Stimulated activated CD4-positive, alpha-beta T cell treated with anti-CD3 and anti-CD28 coated beads, Interleukin-15, amount 100 ng/mL, for 1 hour (primary cell): ENCODE measurements at places on chromosomes 4 and X.
A peak's percentile ranks its signal among the peaks of the same experiment; 100 is the strongest.

GRCh38 chr4:107997794-107998193 is 8.1 kb downstream of the HADH start:
- DNase-seq: no peak

DNA sequence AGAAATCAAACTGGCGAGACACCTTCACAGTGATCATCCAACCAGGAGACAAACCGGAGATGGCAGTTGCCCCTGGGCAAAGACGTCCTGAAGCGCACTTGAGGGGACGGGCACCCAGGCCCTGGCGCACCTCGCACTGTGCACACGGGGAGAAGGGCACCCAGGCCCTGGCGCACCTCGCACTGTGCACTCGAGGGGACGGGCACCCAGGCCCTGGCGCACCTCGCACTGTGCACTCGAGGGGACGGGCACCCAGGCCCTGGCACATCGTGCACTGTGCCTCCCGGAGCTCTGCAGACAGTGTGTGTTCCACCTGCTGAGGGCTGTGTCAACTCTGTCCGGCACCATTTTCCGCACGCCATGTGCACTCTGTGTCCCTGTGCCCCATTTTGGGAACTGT is 34.6 kb upstream of the CPLX1 start:
- DNase-seq: no peak

DNA sequence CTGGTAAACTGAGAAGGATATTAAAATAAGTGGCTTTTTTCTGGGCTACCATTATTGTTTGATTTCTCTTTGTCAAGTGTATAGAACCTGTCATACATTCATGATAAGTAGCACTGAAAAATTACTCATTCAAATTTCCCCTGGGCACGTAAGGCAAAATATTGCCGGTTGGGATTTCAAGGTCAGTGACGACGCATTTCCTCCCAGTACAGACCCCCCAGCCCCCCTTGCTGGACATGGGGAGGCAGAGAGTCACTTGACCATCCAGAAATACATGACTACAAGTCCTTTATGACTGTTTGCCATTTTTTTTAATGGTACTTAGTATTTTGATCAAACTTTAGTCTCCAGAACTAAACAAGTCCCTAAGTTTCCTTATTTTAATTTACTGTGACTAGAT is 6.8 kb upstream of the MND1 start:
- no peak for DNase-seq

DNA sequence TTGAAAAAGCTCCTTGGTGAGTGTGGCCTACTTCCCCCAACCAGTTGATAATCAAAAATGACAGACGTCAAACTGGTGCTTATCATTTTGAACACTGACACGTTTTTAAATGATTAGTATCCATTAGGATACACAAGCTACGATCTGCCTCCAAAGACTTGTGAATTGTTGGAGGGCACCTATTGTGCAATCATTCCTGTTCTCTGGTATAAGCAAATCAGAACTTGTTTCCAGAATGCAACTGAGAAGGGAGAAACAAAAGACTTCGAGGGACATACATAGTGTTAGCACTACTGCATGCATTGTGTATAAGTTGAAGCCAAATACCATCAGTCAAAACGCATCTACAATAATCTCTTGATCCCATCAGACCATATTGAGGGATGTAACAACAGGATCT is 11.6 kb downstream of the NPY2R start:
- DNase-seq: no peak

DNA sequence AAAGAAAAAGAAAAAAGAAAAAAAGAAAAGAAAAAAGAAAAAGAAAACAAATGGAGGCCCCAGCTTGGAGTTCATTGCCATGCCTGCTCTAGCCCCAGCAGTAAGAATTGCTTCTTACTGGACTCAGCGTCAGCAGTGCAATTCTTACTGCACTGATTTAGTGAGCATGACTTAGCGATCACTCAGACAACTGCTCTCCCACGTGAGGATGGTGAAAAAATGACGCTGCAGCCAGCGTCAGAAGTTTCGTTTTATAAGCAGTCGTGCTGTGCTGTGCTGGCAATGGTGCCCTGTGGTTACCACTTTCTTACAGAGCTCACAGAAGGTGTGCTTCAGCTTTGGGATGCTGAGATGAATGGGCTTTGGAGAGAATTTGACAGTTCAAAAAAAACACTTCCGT is 68.3 kb upstream of the DDX3X start:
- DNase-seq: peak; percentile 25

- no peak for DNase-seq
These were observed 434.2 kb downstream of the PPARGC1A start for GRCh38 chr4:23455456-23456158.

GRCh38 chrX:110600745-110601310 is 194.8 kb downstream of the CHRDL1 start:
- DNase-seq: no peak

GRCh38 chr4:13413729-13414437 is 70.3 kb downstream of the RAB28 start:
- no peak for DNase-seq

- DNase-seq: no peak
These were observed 112.8 kb upstream of the NUDT6 start for GRCh38 chr4:123035239-123035638.

DNA sequence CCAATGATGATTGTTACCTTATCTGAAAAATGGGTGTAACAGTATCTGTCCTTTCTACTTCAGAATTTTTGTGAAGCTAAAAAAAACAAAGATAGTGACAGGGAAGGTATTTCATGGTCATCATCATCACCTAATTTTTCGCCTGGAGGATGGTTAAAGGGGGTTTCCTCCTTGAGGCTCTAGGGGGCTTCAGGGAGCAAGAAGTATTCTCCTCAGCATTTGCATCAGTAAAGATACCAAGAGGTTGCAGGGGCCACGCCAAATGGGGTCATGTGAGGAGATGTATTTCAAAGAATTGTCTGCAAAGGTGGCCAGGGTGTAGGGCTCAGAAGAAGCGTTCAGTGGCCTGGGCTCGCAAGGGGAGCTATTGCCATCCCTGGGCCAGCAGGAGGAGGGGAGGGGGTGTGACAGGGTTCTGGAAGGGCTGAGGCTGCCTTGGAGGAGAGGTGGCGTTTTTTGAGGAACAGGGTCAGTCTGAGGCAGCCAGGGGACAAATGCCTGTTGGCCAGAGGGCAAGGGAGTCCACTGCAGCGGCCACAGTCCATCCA is 7.3 kb upstream of the NSG1 start:
- DNase-seq: no peak

DNA sequence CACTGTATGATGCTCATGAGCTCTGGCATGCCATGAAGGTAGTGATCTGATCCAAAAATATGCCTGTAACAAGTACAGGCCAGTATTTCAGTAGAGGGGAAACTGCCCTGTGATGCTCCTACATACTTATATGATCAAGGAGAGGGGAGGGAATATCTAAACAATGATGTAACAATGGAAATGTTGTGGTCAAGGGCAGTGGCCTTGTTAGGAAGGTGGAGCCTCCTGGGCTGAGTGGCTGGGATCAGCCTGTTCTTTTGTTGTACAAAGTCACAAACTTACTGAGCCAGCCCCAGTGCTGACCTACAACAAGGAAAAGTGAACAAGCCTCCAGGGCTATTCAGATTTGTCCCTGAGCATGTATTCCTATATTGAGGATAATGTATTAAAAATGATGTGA is 70.3 kb downstream of the ANXA10 start:
- no peak for DNase-seq

- DNase-seq: no peak
These were observed 101.1 kb upstream of the CYLC1 start for GRCh38 chrX:83759872-83760271.

DNA sequence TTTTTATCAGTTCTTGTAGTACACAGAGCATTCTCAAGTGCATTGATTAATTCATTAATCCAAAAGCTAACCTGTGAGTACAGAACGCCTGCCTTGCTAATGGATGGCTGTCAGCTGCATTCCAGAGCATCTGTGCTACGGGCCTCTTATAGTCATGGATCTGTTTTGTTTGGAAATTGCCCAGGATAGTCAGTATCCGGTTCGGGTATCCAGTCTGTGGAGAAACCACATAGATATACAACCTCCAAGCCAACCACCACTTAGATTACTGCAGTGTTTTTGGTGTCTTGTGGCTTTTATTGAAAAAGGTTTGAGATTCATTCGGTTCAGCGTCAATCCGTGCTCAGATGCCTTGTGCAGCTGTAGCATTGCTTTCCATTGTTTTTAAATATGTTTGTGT is 4.0 kb downstream of the LAP3 start:
- DNase-seq: no peak

DNA sequence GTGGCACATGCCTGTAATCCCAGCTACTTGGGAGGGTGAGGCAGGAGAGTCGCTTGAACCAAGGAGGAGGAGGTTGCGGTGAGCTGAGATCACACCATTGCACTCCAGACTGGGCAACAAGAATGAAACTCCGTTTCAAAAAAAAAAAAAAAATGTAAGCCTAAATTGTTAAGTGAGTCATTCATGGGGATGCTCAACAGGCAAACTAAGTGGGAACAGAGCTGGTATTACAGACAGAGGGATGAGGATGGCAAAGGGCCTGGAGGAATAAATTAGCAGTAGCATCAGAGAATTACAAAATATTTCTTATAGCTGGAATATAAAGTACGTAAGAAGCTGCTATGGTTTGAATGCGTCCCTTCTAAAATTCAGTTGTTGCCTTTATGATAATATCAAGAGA is 43.4 kb upstream of the OGT start:
- DNase-seq: no peak

GRCh38 chr4:174539571-174539970 is 17.3 kb upstream of the HPGD start:
- DNase-seq: no peak

GRCh38 chr4:39574946-39575345 is 47.7 kb upstream of the UGDH start:
- DNase-seq: no peak

DNA sequence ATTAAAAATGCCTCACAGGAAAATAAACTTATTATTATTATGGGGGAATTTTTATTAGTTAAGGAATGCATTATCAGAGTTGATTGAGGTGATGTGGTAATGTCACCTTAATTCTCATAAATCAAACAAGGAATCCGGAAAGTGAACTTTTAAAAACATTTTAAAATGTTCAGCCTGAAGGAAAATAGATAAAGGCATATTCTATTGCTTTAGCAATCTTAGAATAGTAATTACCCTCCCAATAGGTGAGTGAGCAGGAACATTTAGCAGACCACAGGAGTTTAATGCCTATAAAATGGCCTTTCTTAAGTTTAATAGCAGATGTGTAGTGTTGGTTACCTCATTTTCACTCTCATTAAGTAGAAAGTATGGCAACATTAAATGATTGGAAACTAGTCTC is 160.9 kb upstream of the MAD2L1 start:
- DNase-seq: no peak

DNA sequence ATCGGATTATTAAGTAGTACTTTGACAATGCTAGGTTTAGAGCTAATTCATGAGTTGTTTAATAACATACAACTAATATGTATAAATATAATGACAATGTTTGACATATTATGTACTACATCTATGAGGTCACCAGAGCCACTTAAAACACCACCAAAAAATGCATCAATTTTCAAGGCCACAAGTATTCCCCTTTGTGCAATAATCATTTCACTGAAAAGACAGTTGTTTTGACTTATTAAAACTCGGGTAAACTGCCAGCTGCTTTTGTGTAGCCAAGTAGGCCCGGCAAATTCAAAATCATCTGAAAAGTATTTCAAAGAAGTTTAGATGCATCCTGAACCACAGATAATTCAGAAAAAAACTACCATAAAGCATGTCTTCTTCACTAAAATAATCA is 48.7 kb downstream of the CLOCK start:
- DNase-seq: no peak

DNA sequence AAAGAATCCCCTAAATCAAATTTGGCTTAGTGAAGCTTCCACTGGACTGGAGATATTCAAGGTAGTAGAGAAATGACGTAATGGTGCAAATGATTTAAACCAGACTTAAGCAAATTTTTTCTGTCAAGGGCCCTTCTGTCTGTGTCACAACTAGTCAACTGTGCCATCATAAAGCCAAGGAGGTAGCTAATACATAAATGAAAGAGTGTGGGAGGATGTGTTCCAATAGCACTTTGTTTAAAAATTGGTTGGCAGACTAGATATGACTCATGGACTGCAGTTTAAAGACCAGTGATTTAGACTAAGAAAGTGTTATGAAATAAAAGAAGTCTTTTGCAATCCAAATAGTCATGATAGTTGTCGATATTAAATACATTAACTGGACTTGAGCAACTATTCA is 24.3 kb upstream of the TEX13C start:
- no peak for DNase-seq

GRCh38 chr4:38411092-38411491 is 252.9 kb upstream of the KLF3 start:
- DNase-seq: no peak

DNA sequence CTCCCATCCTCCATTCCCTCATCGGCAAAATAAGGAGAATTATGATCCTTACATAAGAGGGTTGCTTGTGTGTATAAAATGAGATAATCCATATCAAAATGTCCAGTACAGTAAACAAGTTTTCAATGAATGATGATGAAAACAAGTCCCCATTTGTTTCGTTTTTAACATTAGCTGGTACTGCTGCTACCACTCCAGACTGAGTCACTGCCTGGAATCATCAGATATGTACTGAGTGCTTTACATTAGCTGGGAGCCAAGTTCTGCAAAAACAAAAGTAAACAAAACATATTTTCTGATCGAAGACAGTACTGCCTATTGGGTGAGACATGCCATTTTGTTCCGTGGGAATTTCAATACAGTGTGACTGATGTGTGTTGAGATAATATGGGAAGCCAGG is 123.2 kb upstream of the IGFBP7 start:
- DNase-seq: no peak

- no peak for DNase-seq
These were observed 179.7 kb downstream of the STIM2 start for GRCh38 chr4:27040356-27040755.

DNA sequence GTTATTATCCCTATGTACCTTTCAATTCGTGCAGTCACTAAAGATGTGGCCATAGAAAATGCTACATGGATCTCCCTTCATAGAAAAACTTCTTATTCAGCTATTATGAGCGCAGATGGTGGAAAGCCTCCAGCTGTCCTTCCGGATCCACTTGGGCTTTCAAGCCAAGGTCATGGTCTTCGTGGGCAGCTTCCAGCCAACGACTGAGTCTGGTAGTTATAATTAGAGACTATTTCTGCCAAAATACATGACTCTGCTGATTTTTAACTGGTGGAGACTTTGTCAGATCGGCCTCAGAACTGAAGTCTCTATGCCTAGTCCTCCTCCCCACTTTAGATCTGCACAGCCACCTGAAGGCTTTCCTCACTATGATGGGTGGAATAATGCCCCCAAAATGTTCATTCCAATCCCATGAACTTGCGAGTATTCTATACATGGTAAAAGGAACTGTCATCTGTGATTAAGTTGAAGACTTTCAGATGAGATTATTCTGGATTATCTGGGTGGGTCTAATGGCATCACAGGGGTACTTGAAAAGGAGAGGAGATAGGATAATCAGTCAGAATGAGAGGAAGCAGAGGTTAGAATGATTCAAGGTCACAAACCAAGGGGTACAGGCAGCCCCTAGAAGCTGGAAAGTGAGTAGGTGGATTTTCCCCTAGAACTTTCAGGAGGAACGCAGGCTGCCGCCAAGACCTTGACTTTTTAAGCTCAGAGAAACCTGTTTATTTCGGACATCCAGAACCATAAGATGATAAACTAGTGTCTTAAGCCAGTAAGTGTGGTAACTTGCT is 171.1 kb upstream of the CXCL13 start:
- no peak for DNase-seq

- DNase-seq: no peak
These were observed 10.1 kb downstream of the NKX1-1 start for GRCh38 chr4:1395941-1396805.
